ENCODE measurements at places on chromosomes 2 and 18.

DNA sequence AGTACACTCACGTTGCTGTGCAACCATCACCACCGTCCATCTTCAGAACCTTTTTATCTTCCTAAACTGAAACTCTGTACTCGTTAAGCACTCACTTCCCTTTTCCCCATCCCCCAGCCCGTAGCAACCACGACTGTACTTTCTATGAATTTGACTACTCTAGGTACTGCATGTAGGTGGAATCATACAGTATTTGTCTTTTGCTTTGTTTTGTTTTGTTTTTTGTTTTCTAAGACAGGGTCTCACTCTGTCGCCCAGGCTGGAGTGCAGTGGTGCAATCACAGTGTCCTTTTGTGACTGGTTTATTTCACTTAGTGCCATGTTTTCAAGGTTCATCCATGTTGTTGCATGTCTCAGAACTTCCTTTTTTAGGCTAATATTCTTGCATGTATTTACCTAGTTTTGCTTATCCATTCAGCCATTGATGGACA, 7.0 kb upstream of the TYMS start:
- H3K4me3 ChIP-seq: no peak overlapping the region
- peaks cover 3% of the 10 kb centered on the region for H3K36me3 ChIP-seq
- no peak overlapping the region for H3K27ac ChIP-seq
- no peak for DNase-seq

DNA sequence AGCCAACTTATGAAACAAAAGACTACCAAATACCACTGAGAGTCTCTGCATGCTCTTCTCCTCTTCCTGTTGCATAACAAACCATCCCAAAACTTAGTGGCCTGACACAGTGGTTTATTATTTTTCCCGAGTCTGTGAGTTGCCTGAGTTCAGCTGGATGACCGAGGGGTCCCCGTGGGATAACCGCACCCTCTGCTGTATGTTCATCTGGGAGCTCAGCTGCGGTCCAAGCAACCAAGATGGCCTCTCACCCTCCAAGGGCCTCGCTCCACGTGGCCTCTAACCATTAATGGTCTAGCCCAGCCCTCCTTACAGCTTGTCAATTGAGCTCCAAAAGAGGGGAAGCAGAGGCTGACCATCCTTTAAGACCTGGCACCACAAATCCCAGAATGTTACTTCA, 17.1 kb downstream of the ITM2C start:
- peaks cover 21% of the 10 kb centered on the region for H3K4me1 ChIP-seq
- H3K27ac ChIP-seq: no peak overlapping the region
- peaks cover 10% of the 10 kb centered on the region for H3K36me3 ChIP-seq
- H3K4me3 ChIP-seq: no peak overlapping the region

GRCh38 chr2:149652526-149652925, 65.0 kb upstream of the MMADHC start:
- H3K36me3 ChIP-seq: peaks cover 3% of the 10 kb centered on the region
- no peak for DNase-seq
- peaks cover 7% of the 10 kb centered on the region for H3K4me1 ChIP-seq
- H3K27me3 ChIP-seq: no peaks in the 10 kb centered on the region
- no peak overlapping the region for H3K4me3 ChIP-seq
- no peak overlapping the region for H3K27ac ChIP-seq

DNA sequence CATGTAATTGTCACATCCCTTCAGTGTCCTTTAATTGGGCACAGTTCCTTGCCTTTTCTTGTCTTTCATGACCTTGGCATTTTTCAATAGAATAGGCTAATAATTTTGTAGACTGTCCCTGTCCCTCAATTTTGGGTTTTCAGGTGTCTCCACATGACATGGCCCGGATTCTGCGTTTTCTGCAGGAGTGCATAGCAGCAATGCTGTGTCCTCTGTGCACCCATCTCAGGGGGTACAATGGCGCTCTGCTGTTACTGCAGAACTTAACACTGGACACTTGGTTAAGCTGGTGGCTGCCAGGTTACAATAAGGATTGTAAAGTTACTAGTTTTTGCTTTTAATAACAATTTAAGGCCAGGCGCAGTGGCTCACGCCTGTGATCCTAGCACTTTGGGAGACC, 51.3 kb downstream of the INPP5D start:
- H3K4me1 ChIP-seq: peaks cover 4% of the 10 kb centered on the region
- no peaks in the 10 kb centered on the region for H3K36me3 ChIP-seq
- H3K27me3 ChIP-seq: peaks cover 15% of the 10 kb centered on the region
- no peak overlapping the region for H3K27ac ChIP-seq
- DNase-seq: no peak

DNA sequence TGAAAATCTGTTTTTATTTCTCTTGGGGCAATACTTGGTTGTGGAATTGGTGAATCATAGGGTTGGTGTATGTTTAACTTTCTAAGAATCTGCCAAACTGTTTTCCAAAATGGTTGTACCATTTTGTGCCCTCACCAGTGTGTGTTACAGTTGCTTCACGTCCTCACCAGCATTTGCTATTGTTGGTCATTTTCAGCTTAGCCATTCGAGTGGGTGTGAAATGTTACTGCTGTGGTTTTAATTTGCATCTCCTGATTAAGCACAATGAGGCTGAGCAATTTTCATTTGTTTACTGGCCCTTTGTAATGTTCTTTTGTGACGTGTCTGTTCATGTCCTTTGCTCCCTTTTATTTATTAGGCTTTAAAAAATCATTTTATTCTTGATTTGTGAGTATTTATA, 49.7 kb downstream of the FOSL2 start:
- H3K27me3 ChIP-seq: no peaks in the 10 kb centered on the region
- no peaks in the 10 kb centered on the region for H3K36me3 ChIP-seq
- no peak overlapping the region for H3K4me3 ChIP-seq
- no peak for DNase-seq

DNA sequence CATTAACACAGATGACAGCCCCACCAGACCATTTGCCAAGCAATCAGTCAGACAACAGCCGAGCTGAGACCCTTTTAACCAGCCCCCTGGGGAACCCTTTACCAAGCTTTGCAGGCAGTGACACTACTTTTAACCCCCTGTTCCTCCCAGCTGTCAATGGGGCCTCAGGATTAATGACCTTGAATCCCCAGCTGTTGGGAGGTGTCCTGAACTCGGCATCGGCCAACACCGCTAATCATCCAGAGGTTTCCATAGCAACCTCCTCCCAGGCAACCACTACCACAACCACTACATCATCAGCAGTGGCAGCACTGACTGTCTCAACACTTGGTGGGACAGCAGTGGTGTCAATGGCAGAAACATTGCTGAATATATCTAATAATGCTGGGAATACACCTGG, 160.9 kb upstream of the EPC2 start:
- H3K36me3 ChIP-seq: peaks cover 4% of the 10 kb centered on the region
- no peak overlapping the region for H3K4me3 ChIP-seq

GRCh38 chr18:79477711-79478483, 82.2 kb downstream of the NFATC1 start:
- H3K4me1 ChIP-seq: peaks cover 15% of the 10 kb centered on the region
- H3K4me3 ChIP-seq: no peak overlapping the region
- no peak overlapping the region for H3K27ac ChIP-seq
- DNase-seq: no peak
- H3K36me3 ChIP-seq: no peaks in the 10 kb centered on the region

- DNase-seq: no peak
- H3K4me3 ChIP-seq: peak within 1 kb of the TSS; percentile 19
- no peak within 1 kb of the TSS for H3K27ac ChIP-seq
- peaks cover 21% of the 10 kb centered on the region for H3K36me3 ChIP-seq
- H3K27me3 ChIP-seq: no peaks in the 10 kb centered on the region
These were observed at the start of gene KRTCAP3 for GRCh38 chr2:27441958-27442919. TSS of gene KRTCAP3 (plus strand) at chr2:27442381. CDS start at chr2:27442413, 32 bp downstream.

- peaks cover 17% of the 10 kb centered on the region for H3K4me1 ChIP-seq
- H3K27ac ChIP-seq: peak overlapping the region; percentile 64
- H3K4me3 ChIP-seq: no peak overlapping the region
- peaks cover 4% of the 10 kb centered on the region for H3K36me3 ChIP-seq
These were observed 34.8 kb upstream of the SMIM21 start for GRCh38 chr18:75462178-75462832.

- H3K27me3 ChIP-seq: no peaks in the 10 kb centered on the region
- H3K36me3 ChIP-seq: peaks cover 5% of the 10 kb centered on the region
- no peaks in the 10 kb centered on the region for H3K4me1 ChIP-seq
- H3K27ac ChIP-seq: peak overlapping the region; percentile 29
- no peak overlapping the region for H3K4me3 ChIP-seq
These were observed 160.2 kb downstream of the FBXO15 start for GRCh38 chr18:73987247-73987980.

GRCh38 chr2:187442378-187442777, 5.7 kb downstream of the CALCRL start:
- no peak overlapping the region for H3K27ac ChIP-seq
- no peak overlapping the region for H3K4me3 ChIP-seq
- H3K36me3 ChIP-seq: no peaks in the 10 kb centered on the region
- no peaks in the 10 kb centered on the region for H3K4me1 ChIP-seq
- no peak for DNase-seq

DNA sequence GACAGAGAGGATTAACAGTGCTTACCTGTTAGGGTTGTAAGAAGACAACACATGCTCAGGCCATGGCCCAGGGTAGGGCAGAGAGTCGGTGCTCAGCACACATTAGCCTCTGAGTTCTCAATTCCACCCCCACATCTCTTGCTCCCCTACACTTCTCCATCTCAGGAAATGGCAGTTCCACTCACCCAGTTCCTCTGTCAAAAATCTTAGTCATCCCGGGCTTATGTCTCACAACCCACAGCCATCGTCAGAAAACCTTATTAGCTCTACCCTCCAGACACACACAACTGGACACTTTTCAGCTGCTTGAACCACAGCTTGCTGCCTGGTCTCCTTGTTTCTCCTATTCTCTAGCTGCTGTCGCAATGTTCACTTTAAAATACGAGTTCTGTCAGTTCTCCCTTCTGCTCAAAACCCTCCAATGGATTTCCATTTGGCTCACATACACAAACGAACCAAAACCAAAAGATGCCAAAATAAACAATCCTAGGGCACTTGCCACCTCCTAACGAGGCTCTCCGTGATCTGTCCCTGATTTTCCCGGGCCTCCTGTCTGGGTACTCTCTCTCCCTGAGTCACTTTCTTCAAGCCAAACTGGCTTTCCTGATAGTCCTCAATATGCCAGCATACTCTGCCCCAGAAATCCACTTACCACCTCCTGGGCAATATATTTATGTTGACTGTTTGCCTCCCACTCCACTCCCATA, 89.7 kb downstream of the KCTD1 start:
- H3K27me3 ChIP-seq: no peaks in the 10 kb centered on the region
- H3K4me3 ChIP-seq: no peak overlapping the region
- H3K36me3 ChIP-seq: peaks cover 24% of the 10 kb centered on the region
- H3K27ac ChIP-seq: peak overlapping the region; percentile 80
- H3K4me1 ChIP-seq: peaks cover 13% of the 10 kb centered on the region

DNA sequence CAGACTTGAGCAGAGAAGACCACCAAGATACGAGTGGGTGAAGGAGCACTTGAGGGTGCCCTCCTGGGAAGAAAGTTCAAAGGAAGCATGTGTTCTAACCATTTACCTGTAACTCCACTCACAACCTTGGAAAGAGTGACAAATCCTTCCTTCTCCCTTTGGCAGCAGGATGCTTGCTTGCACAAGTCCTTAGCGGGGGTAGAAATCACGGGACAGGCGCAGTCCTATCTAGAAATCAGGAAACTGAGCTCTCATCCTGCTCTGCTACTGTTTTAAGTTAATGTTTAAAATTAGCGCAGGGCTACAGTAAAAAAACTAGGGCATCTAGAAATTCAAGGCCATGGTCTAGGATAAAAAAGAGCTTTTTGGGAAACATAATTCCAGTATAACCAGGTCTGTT, 100.9 kb upstream of the PTPRM start:
- no peaks in the 10 kb centered on the region for H3K36me3 ChIP-seq
- H3K4me1 ChIP-seq: no peaks in the 10 kb centered on the region
- no peak for DNase-seq
- H3K27me3 ChIP-seq: no peaks in the 10 kb centered on the region

DNA sequence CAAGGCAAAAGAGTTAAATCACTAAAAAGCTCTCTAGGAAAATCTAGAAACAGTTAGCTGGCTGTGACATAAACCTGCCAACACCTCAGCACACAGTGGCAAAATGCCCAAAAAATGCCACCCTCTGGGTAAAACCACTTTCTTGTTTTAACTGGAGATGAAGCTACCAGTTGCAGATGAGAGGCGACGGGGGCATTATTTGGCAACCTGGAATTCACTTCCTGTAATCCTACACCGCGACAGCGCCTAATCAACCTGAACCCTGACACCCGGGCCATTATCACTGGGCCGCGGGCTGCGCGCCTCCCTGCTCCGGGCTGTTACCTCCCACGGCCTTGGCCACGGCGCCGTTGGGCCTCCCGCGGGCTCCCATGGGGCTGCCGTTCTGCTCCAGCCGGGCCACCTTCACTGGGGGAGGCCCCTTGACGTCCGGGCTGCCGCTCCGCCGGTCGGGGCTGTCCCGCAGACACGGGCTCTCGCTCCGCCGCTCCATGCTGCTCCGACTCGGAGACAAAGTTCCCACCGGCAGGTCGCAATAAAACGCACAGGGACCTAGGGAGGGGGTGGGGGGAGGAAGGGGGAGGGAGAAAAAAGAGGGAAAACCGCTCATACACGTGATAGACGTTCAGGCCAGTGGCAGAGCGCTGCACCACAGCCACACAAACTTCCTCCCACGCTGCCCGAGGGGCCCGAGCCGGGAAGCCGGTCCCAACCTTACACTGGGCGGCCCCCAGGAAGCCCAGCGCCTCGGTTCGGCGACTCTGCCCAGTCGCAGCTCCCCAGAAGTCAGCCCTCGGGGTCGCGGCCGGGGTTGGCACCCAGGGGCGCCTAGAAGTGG, 2.0 kb downstream of the SATB2 start:
- peaks cover 30% of the 10 kb centered on the region for H3K4me1 ChIP-seq
- no peak for DNase-seq
- H3K27ac ChIP-seq: no peak overlapping the region
- H3K36me3 ChIP-seq: no peaks in the 10 kb centered on the region
- H3K4me3 ChIP-seq: peak overlapping the region; percentile 92
- peaks cover 73% of the 10 kb centered on the region for H3K27me3 ChIP-seq

DNA sequence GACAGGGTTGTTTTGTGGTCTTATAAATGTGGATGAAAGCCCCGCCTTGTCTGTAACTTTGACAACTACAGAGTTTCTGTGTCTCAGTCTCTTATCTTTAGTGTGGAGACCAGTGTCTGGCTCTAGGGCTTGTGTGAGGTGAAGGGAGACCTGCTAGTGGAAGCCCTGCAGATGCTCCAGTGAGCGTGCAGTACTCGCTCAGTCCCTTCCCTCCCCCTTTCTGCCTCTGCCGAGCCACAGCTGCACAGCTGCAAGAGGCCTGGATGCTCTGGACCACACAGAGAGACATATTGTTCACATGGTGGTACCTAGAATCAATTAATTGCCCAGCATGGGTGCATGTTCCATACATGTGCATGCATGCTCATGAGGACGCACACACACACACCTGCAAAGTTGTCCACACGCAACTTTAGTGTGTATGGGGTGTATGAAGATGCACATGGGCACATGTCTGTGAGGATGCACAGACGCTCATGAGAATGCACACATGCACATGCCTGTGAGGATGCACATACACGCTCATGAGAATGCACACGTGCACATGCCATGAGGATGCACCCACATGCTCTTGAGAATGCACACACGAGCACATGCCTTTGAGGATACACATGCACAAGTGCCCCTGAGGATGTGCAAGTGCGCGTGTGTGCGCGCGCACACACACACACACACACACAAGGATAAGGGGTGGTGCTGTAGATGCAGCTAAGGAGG, 282.1 kb upstream of the HS6ST1 start:
- H3K4me3 ChIP-seq: no peak overlapping the region
- DNase-seq: no peak
- no peak overlapping the region for H3K27ac ChIP-seq
- no peaks in the 10 kb centered on the region for H3K27me3 ChIP-seq
- H3K4me1 ChIP-seq: peaks cover 9% of the 10 kb centered on the region

- no peak for DNase-seq
- H3K4me1 ChIP-seq: peaks cover 41% of the 10 kb centered on the region
- no peak overlapping the region for H3K27ac ChIP-seq
- peaks cover 14% of the 10 kb centered on the region for H3K36me3 ChIP-seq
- no peaks in the 10 kb centered on the region for H3K27me3 ChIP-seq
These were observed 3.9 kb downstream of the TAF1B start for GRCh38 chr2:9847140-9847539.

Data from neural crest cell (in vitro differentiated cells).